Fibroblast of skin of left quadriceps (primary cell): ENCODE measurements at places on chromosomes 3 and 15.

GRCh38 chr3:152446495-152446894 is 177.8 kb downstream of the MBNL1 start:
- DNase-seq, result no peak

DNA sequence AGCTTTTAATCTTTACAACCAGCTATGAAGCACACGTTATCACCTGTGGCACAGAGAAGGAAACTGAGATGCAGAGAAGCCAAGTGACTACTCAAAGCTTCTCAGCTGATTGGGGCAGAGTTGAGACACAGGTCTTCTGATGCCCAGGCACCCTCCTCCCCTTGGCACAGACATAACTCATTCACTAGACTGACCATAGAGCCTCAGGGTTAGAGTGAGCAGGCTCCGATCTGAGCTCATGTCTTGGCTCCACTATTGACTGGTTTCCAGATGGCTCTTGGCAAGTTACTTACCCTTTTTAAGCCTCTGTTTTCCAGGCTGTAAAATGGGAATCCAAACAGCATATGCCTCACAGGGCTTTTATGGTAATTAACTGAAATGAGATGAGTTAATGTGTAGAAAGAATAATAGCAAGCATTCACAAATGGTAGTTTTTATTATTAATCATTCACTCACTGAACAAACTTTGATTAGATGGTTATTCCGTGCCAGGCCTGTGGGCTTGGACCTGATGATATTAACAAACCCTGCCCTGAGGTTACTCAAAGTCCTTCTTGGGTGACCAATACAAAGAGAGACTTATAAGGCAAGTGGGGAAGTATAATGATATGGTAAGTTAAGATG is 184.3 kb downstream of the ANXA2 start:
- no peak for DNase-seq

DNA sequence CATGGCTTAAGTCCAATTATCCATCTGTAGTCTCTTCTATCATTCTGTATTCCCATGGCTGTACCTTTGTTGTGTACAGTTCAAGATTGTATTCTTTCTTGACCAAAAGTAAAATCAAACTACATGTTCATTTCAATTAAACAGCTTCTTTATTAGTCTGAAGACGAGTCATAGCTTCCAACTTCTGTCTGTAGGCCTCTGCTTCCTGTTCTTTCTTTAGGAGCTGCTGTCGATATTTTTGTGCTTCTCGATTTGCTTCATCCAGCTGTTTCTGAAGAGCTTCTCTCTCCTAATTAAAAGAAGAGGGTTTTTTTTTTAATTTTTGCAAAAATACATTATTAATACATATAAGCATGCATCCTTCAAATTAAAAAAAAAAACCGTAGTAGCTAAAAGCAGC is 13.0 kb upstream of the HDC start:
- DNase-seq, result no peak

- DNase-seq, result no peak
Measured at GRCh38 chr15:23073890-23074646, 34.7 kb upstream of the TUBGCP5 start.

GRCh38 chr3:171311784-171312183 is 148.4 kb downstream of the TNIK start:
- no peak for DNase-seq

DNA sequence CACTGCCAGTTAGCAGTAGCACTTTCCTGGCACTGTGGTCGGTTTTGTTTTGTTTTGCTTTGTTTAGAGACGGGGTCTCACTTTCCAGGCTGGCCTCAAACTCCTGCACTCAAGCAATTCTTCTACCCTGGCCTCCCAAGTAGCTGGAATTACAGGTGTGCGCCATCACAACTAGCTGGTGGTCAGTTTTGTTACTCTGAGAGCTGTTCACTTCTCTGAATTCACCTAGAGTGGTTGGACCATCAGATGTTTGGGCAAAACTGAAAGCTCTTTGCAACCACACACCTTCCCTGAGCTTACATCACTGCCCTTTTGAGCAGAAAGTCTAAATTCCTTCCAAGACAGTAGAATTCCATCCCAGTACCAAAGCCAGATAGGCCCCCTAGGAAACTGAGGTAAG is 22.6 kb downstream of the CLDN18 start:
- DNase-seq, result no peak

GRCh38 chr3:60933824-60934223 is 317.4 kb downstream of the FHIT start:
- DNase-seq, result peak; percentile 41

- no peak for DNase-seq
Measured at GRCh38 chr3:102573483-102574028, 138.7 kb downstream of the ZPLD1 start.

- DNase-seq, result no peak
Measured at GRCh38 chr15:28273468-28273867, 48.5 kb downstream of the HERC2 start.

GRCh38 chr3:8529181-8529637 is 27.6 kb downstream of the LMCD1 start:
- DNase-seq, result no peak

- no peak for DNase-seq
Measured at GRCh38 chr15:72239652-72240051, 8.7 kb upstream of the PKM start.

DNA sequence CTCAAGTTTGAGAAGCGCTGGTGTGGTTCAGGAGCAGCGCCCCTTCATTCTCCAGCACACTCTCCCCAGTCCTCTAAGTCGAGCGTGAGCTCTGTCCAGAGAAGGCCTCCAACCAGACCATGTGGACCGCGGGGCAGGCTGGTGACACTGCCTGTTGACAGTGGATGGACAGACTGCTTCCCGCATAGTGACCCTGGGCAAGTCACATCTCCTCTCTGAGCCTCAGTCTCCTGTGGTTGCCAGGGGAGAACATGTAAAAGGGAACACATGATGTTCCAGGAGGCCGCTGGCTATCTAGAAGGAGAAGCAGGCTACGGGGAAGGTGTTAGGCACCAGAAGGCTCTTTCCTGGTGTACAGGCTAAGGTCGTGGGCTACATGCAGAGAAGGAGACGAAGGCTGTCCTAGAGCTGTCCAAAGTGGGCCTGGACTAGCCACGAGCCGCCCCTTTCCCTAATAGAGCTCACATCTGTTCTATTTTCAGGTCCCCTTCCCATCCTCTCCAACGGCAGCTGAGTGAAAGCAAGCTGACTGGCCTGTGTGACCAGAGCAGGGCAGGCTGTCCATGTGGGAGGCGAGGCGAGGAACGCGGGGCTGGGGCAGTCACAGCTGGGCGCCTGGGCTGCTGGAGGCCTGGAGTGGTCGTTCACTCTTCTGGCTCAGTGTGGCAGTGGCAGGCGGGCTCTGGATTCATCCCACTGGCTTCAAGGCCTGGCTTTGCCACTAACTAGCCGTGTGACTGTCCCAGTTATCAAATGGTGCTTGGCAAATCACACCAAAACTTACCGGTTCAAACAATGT is 11.1 kb downstream of the ISG20 start:
- DNase-seq, result no peak

- no peak for DNase-seq
Measured at GRCh38 chr15:70356062-70356860, 258.5 kb upstream of the TLE3 start.

GRCh38 chr15:83512459-83512858 is 65.3 kb downstream of the SH3GL3 start:
- DNase-seq, result no peak

DNA sequence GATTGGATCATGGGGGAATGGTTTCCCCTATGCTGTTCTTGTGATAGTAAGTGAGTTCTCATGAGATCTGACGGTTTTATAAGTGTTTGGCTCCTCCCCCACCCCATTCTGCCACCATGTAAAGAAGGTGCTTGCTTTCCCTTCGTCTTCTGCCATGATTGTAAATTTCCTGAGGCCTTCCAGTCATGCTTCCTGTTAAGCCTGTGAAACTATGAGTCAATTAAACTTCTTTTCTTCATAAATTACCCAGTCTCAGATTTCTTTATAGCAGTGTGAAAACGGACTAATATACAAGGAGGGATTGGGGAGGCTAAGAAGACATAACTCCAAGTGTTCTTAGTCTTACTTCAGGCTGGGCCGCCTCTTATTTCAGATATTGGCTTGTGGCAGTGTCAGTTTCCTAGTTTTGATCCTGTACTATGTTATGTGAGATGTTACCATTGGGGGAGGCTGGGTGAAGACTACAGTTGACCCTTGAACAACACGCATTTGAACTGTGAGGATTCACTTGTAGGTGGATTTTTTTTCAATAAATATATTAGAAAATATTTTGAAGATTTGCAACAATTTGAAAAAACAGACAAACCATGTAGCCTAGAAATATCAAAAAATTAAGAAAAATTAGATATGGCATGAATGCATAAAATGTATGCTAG is 44.9 kb downstream of the NMD3 start:
- DNase-seq, result no peak

- no peak for DNase-seq
Measured at GRCh38 chr3:65767551-65767950, 271.2 kb downstream of the MAGI1 start.

DNA sequence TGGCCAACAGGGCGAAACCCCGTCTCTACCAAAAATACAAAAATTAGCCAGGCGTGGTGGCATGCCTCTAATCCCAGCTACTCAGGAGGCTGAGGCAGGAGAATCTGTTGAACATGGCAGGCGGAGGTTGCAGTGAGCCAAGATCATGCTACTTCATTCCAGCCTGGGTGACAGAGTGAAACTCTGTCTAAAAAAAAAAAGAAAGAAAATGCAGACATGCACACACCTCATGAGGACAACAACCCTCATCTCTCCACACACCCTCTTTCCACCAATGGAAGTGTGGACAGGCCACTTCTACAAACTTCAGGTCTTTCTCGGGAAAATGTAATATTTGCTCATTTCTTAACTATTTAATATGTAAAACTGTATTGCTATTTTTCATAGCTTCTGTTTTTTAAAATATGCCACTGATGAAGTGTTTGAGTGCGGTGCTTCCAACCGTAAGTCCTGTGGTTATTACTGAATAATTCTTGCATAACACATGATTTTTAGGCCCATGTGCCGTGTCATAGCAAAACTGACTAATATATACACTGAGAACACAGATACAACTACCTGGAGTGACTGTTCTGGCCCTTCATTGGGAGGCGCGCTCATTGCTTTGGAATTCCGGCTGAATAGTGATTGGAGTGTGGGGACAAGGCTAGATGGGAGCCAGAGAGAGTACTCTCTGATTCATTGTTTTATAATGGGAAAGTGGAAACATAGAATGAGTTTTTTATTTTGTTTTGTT is 23.1 kb downstream of the LRRC31 start:
- peak; percentile 51 for DNase-seq
